ENCODE measurements at places on chromosomes 16 and 17.

DNA sequence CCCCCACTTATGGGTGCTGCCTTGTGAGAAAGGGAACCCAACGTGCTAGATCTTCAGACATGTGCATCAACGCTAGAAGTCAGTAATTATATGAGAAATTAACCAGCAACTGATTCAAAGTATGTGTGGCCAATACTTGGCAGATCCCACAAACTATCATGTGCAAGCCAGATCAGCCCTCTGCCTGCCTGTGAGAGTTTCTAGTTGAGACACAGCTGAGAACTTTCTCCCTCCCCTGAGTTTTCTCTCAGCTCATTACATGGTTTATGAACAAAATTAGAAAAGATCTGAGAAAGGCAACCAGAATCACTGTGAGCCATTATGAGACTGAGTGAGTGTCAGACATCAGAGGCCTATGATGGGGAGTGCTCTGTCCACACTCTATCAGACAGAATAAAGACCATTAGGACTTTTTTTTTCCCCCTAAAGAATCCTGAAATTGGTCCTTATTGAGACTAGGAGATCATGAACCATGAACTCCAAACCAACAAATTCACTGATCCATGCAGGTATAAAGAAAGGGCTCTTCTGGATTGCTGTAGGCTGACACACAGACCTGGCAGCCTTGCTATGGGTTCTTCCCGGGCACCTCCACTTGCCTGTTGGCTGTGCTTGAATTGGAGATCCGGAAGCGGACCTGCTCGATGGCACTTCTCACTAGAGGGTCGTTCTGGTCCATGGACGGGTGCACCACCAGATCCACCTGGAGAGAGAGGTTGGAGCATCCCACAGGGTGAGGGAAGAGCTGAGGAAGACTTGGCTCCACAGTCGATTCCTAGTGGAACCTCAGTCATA is 51.5 kb downstream of the GTF3C1 start:
- no peak for DNase-seq

DNA sequence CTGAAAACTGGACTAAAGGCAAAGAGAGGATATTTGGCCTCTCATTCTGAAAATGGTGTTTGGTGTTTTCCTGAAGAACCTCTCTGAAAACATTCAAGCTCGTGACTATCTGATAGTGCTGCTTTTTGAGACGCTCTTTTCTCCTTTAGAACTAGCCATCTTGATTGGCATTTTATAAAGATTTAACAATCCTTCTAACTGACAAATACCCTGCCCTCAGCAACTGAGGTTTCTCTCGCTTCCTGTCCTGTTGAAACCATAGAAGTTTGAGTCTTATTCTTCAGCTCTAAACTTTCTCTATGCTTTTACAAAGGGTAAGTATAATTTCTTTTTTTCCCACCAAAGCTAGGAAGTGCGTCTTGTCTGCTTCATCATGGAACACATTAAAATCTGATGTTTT is 13.3 kb downstream of the CNEP1R1 start:
- DNase-seq: no peak

- DNase-seq: no peak
Observed at GRCh38 chr16:50756473-50756872, 14.6 kb downstream of the CYLD start.

DNA sequence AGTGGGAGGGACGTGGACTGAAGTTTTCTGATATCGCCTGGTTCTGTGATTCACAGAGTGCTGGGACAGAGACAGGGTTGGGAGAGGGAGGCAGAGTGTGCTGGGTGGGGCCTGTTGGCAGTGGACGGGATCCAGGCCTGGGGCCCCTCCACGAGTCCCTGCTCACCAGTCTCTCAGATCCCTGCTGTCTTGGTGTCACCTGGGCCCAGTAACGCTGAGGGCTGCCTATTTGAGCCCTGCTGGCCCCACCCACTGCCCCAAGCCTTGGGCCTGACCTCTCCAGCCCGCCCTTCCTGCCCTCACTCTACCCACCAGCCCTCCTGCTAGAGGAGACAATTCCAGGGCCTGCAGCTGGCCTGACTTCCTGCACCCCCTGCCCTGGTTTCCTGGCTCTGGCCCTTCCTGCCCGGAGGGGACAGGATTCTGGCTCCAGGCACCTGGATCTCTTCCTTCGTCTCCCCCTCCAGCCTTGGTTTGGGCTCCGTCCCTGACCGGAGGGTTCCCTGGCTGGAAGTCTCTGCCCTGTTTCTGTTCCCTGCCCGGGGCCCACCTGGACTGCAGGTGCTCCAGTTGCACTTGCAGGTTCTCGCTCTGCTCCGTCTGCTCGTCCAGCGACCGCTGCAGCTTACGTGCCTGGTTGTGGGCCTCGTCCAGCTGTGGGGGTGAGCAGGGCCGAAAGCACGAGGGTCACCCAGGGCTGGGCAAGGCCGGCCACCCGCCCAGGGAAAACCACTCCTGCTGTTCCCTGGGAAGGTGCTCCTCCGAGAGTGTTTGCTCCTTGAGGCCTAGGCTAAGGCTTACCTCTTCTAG is 21.4 kb downstream of the CCDC102A start:
- no peak for DNase-seq

DNA sequence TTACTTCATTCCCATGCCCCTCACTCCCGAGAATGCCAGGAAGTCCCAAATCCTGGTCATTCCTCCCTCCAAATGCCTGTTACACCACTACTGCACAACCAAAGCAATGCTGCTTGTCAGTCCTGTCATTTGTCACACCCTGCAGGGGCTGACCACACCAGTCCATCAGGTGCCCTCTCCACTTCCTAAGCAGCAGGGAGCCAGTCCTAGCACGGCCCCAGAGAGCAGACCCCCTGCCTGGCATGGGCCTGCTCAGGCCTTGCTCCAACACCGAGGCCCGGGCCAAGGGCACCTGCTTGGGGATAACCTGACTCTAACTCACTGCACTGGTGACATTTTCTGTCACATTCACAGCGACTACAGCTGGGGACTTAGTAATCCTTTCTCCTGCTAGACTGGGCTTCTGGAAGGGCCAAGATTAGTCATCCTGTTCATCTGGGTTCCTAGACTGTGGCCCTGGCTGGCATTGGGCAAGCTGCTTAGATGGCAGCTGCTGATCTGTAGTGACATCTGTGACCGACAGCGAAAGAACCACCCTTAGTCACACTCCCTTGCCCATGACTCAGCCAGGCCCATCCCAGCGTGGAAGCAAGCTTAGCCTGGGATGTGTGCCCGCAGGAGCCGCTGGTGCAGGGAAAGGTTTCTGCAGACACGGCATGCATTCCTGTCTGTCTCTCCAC is 5.4 kb downstream of the ALYREF start:
- no peak for DNase-seq

GRCh38 chr17:42904110-42904469 is 3.5 kb downstream of the G6PC1 start:
- no peak for DNase-seq

- DNase-seq: no peak
Observed at GRCh38 chr16:12186774-12187335, 210.3 kb downstream of the SNX29 start.

DNA sequence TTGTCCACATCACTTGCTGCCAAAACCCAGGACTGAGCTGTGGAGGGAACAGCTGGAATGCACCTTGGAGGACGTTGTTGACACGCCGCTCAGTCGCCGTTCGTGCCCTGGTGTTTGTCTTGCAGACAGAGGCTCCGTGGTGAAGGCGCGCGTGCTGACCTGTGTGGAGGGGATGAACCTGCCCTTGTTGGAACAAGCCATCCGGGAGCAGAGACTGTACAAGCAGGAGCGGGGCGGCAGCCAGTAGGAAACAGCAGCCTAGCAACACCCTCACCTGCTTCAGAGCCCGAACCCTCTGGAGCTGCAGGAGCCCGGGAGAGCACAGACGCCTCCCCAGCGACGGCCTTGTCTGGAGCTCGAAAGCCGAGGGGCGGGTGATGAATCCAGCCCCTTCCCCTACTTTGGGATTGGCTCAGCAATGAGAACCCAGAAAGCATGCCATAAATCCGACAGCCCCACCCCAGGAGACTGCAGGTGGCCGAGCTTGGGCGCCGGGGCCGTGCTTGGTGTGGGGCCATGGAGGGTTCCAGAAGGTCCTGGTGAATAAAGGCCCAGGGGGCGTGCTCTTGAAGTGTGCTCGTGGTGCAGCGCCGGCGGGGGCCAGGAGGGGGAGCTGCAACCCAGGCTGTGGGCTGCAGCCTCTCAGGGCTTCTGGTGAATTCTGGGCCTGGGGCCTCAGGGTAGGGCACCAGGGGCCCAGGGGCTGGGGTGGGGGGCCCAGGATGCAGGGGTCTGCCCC is 470 bp upstream of the CDK3 start:
- DNase-seq: peak; percentile 60

GRCh38 chr17:78226055-78226758 is 5.2 kb upstream of the TMEM235 start:
- no peak for DNase-seq

DNA sequence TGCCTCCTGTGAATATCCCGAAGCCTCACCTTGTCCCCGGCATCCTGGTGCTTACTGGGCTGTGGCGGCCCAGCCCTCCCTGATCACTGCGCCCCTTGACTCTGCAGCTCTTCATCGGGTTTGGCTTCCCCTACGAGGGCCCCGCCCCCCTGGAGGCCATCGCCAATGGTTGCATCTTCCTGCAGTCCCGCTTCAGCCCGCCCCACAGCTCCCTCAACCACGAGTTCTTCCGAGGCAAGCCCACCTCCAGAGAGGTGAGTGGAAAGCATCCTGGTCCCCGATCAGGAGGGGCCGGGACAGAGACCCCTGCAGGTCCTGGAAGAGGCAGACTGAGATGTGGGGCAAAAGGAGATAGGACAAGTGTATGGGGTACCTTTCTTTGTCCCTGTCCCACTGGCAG is 72.1 kb downstream of the MGAT5B start:
- no peak for DNase-seq

GRCh38 chr17:14699574-14700185 is 398.8 kb downstream of the HS3ST3B1 start:
- DNase-seq: no peak

GRCh38 chr16:78057803-78058564 is 35.6 kb downstream of the CLEC3A start:
- DNase-seq: no peak

- DNase-seq: no peak
Observed at GRCh38 chr16:65142276-65142675, 20.4 kb upstream of the CDH11 start.

DNA sequence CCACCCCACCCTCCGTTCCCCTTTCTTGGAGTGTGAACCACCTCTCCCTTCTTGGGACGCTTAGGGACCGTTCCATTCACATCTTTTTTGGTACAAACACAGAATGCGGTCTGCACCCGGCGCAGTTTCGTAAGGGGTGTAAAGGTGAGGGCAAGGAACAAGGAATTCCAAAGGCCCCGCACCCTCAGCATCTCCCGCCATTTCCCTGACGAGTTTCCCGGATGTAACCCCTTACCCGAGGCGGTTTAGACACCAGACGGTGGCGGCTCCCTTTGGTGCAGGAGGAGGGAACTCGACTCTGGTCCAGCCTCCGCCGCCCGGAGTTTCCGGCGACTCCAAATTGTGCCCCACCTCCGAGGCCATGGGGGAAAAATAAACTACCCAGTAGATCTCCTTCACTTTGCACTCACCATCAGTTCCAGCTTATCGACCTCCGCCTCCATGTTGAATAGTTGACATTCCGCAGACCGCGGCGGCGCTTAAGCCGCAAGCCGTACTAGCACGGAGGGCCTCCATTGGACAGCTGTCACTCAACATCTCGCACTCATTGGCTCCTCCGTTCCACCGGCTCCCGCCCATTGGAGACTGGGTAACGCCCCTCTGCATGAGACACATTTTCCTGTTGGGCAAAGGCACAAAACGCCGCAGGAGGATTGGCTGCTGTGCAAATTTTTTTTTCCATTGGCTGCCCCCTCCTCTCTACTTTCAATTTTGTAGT is at the start of gene SKA2:
TSS of gene SKA2 (minus strand) at position 466 of the 718 bp plus-strand sequence. CDS start at position 443, 23 bp downstream.
- peak; percentile 97 for DNase-seq

- no peak for DNase-seq
Observed at GRCh38 chr17:48910370-48910769, 2.2 kb downstream of the UBE2Z start.

- no peak for DNase-seq
Observed at GRCh38 chr16:87493608-87494280, 920 bp upstream of the ZCCHC14 start.

- DNase-seq: no peak
Observed at GRCh38 chr16:47204736-47205504, 61.2 kb upstream of the NETO2 start.

DNA sequence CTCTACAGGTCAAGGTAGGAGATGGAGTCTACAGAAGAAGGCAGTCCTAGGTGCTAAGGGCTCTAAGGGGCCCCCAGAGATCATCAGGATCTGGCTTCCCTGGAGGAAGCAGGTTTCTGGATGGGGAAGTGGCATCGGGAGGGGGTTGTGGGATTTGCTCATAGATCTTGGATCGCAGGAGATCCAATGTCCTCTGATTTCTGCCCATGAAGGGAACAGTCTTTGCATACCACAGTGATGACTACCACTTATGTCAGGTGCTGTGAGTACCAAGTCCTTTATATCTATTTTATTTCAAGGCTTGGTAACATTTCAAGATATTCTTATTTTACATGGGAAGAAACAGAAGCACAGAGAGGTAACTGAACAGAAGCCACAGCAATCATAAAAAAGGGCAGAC is 164.0 kb downstream of the RGS9 start:
- no peak for DNase-seq
